ENCODE measurements at places on chromosomes 13 and 19.

GRCh38 chr19:43983912-43984686 is at the start of gene ZNF155:
ZNF155 (plus strand) TSS chr19:43984188; CDS start chr19:43988544, 4,356 bp downstream.
- DNase-seq: peak; percentile 57

- DNase-seq: no peak
These were observed 39.2 kb upstream of the FGF14 start for GRCh38 chr13:102441085-102441484.

- DNase-seq: no peak
These were observed 72.5 kb upstream of the KCTD15 start for GRCh38 chr19:33724021-33724720.

GRCh38 chr13:113448545-113448884 is 4.8 kb downstream of the ADPRHL1 start:
- no peak for DNase-seq

DNA sequence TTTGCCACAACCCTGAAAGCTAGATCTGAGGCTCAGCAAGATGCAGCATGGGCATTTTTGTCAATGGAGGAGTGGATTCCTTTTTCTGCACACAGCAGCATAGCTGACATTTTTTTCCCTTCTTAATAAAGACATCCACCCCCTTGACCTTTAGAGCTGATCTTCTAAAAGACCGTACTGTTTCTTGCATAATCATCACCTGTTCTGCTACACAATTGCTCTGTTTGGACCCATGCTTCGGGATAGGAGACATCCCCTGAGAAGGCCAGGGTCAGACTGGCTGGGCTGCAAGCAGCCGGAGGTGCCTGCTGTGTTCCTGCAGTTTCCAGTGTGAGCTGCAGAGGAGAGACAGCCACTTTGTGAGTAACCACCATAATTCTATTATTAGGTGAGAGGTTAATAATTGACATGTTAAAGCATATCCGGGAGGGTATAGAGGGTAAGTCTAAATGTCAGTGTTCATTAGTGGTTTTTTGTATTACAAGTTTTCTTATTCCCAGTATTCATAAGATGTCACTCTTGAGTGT is 108.5 kb upstream of the C1QTNF9B start:
- no peak for DNase-seq

- DNase-seq: no peak
These were observed 455.4 kb upstream of the ARGLU1 start for GRCh38 chr13:107023335-107023734.

DNA sequence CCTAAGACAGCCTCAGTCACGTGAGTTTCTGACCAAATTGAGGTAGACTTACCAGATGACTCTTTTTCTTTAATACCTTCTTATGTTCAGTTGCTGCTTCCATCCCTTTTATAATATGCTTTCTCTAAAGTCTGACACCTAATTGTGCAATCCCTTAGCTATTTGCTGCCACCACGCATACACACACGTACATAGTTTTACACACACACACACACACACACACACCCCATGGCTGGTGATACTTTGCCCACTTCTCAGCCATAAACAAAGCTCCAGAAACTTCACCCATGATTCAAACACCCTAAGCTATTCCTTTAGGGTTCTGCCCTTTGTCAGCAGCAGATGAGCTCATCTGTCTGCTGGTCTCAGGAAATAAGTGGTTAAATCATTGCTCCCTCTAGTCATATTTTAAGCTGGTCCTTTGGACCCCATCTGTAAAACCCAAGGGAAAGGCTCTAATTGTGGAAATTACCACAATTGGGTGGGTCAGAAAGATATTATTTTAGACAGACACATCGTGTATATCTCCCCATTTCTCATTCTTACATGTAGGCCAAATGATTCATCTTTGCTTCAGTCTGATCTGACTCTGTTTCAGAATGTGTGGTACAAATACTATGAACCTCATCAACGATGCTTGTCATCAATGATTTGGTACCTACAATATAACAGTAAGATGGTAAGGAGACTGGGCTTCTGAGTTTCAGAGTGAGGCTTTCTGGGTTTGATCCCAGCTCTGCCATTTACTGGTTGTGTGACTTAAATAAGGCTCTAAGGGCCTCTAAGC is 69.2 kb downstream of the NALCN start:
- no peak for DNase-seq

DNA sequence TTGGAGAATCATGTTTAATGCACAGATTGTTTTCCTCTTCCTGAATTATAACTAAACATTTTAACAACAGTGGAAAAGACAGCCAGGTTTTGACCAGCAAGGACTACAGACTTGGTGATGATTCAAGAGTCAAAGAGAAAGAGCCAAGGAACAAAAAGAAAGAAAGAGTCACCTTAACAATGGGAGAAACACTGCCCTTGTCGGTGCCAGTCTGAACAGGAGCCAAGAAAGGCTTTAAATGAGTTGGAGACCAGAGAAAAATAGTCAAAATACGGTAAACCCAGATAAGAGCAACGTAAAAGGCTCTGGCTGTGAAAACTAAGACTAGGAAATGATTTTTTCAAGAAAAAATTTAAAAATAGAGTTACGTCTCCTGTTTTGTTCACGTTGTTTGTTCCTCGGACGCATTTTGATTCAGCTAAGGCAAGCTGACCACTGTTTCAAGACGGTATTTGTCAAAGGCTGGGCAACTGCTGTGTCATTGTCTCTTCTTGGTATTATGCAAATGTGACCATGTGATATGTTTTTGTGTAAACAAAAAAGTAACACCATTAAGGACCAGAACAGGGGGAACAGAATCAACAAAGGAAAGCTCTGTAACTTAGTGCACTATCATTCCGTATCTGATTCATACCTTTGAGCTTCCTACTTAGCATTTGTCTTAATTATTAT is 634.5 kb downstream of the LIG4 start:
- no peak for DNase-seq

DNA sequence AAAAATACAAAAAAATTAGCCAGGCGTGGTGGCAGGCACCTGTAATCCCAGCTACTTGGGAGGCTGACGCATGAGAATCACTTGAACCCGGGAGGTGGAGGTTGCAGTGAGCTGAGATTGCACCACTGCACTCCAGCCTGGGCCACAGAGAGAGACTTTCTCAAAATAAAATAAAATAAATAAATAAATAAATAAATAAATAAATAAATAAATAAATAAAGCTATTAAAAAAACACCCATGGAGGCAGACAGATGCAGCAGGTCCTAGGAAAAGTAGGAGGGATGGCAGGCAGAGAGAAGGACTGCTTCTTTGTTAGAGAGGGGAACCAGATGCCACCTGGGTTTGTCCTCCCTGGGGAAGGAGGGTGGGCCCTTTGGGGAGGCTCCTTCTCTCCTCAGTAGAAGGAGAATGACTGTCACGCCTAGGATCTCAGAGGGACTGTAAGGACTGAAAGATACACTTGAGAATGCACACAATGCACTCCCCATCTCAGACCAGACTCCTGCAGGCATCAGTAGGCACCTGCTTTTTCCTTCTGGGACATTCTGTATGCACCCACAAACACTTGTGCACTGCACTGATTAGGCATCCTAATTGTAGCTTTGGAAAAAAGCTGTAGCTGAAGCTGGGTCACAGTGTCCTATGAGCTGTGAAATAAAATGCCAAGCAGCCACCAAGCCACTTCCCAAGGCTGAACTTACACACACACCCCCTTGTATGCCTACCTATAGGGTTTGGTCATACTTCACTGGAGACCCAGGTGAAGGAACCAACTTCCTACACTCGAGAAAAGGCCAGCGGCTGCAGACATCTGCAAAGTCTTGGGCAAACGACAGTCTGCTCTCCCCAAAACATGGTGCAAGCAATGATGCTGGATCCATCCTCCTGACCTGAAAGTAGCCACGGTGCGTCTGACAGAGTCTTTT is 18.9 kb upstream of the SLC35E1 start:
- no peak for DNase-seq

All from stimulated activated CD4-positive, alpha-beta T cell treated with anti-CD3 and anti-CD28 coated beads, Interleukin-4, amount 100 ng/mL, for 48 hours (primary cell).